ENCODE measurements at places on chromosomes 6 and 20. TPM values are rescaled to one million over a fixed set of nuclear protein-coding genes. Genes with fewer than 3 reads are reported as not detected.
A peak's percentile ranks its signal among the peaks of the same experiment; 100 is the strongest.

The CFAP61 gene
- polyA plus RNA-seq, result 3.5 TPM

The NOX3 gene
- polyA plus RNA-seq, result 2.0 TPM

The AURKA gene
- polyA plus RNA-seq, result 13.5 TPM

The MCHR2 gene
- polyA plus RNA-seq, result 0.03 TPM

The LHFPL5 gene
- polyA plus RNA-seq, result 0.15 TPM

The HLA-DRA gene
- 96.0 TPM for polyA plus RNA-seq

The MOCS1 gene
- 12.2 TPM for polyA plus RNA-seq

The NR2E1 gene
- not detected for polyA plus RNA-seq

The UBR2 gene
- polyA plus RNA-seq, result 29.2 TPM

The CST2 gene
- polyA plus RNA-seq, result not detected

The FAM209B gene
- 0.25 TPM for polyA plus RNA-seq

The ARHGAP40 gene
- 1.1 TPM for polyA plus RNA-seq

The C6orf15 gene
- not detected for polyA plus RNA-seq

The CD93 gene
- polyA plus RNA-seq, result 46.5 TPM

The SLC17A9 gene
- polyA plus RNA-seq, result 2.0 TPM

DNA sequence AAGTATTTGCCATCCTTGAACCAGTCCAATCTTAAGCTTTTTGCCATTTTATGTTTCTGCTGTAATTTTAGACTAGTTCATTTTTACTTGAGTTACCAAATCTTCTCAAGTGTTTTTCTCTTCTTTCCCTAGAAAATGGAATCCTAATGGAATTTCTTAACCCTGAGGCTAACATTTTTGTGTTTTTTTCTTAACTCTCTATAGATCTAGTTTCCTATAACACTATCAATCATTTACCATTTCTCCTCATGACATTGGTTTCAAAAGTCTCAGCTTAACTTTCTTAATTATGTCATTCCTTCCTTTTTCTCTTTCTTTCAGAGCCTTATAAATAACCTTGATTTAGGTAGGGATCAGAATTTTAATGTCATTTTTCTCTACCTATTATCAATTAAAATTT, 54.8 kb downstream of the SENP6 start:
- DNase-seq, result no peak

DNA sequence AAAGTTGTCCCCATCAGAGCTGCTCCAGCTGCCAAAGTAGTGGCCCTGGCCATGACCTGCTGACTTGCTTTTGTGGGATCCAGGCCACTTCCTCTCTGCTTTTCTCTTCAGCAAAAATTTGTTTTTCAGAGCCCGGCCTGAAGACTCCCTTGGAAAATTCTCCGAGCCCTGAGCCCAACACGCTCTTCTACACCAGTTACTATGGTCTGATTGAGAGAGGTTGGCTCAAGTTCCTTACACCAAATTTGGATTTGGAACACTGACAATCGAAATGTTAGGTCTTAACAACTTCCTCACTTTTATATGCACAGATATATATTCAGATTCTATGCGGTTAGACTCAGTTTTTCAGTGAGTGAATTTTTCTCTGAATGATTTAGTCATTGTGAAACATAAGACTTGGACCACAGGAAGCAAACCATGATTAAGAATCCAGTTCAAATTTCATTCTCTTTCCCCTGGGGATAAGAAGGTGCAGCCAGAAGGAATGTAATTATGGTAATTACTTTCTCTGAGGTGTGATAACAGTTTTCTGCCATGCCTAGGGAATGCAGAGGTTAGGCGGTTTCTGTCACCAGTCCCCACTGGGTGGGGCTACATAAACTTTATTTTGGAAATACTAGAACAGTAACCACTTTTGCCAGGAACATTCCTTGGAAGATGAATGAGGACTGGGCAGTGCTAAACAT, 365.2 kb downstream of the SYNE1 start:
- DNase-seq, result no peak

GRCh38 chr20:34567892-34568865, 9.7 kb downstream of the MAP1LC3A start:
- no peak for DNase-seq

GRCh38 chr6:89787660-89788328, 31.8 kb downstream of the MDN1 start:
- DNase-seq, result no peak

DNA sequence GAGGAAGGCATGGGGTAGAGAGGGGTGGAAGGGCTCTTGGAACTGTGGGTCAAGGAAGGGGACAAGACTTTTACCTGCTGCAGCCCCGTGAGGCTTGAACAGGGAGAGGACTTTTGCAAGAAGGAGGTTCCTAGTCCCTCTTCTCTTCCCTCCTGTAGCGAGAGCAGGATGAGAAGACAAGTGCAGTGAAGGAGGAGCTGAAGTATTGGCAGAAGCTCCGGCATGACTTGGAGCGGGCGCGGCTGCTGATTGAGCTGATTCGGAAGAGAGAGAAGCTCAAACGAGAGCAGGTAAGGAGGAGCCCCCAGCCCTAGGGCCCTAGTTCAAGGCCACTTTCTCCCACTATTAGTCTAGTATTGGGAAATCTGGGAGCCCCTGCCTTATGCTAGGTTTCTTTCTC, 10.6 kb downstream of the BRPF3 start:
- no peak for DNase-seq

- no peak for DNase-seq
Measured at GRCh38 chr6:52361945-52362442, at the start of gene PAQR8. PAQR8 (plus strand) TSS chr6:52362151; CDS start chr6:52403214, 41,063 bp downstream.

DNA sequence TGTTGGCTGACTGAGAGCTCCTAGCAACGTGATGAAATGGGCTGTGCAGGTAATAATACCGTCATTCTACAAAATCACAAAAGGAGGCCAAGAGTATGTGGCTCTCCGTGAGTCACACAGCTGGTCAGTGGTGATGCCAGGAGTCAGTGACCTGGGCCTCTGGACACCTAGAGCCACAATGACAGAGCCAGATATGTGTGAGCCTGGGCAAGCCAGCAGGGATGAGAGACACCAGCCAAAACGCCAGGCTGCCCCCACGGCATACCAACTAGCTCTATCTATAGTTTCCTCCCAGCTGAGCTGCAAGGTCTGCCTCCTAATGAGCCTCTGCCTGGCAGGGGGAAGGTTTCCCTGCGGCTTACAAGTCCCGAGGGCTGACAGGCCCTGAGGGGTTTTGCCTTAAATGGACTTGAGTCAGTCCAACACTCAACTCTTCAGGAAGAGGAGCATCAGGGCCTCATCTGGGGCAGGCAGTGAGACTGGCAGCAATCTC, 70.0 kb downstream of the CPNE5 start:
- DNase-seq, result no peak

GRCh38 chr20:1813674-1814635, 81.3 kb upstream of the SIRPA start:
- no peak for DNase-seq

DNA sequence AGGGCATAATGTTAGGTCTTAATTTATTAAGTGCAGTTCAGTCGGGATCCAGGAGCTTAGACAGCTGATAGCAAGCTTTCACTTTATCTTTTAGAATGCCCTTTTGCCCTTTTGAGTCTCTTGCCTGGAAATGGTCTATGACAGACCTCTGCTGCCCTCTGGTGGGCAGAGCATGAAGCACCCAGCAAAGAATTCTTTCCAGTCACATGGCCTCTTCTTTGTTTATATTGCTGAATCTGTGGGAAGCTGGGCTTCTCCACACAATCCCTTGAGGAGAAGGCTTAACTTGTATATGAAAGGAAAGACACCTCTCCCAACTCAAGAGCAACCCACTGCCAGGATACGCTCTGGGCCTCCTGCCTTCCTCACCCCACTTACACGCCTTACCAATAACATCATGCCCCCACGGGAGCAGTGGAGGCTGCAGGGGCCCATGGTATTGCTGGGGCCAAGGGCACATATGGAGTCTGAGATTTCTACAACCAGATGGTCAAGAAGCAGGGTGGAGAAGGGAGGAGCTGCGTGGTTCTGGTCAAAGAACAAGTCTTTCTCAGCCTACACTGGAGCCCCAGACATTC, 20.4 kb downstream of the WFDC3 start:
- DNase-seq, result peak; percentile 77

- peak; percentile 11 for DNase-seq
Measured at GRCh38 chr6:27892649-27893058, 19.5 kb downstream of the OR2B2 start.

DNA sequence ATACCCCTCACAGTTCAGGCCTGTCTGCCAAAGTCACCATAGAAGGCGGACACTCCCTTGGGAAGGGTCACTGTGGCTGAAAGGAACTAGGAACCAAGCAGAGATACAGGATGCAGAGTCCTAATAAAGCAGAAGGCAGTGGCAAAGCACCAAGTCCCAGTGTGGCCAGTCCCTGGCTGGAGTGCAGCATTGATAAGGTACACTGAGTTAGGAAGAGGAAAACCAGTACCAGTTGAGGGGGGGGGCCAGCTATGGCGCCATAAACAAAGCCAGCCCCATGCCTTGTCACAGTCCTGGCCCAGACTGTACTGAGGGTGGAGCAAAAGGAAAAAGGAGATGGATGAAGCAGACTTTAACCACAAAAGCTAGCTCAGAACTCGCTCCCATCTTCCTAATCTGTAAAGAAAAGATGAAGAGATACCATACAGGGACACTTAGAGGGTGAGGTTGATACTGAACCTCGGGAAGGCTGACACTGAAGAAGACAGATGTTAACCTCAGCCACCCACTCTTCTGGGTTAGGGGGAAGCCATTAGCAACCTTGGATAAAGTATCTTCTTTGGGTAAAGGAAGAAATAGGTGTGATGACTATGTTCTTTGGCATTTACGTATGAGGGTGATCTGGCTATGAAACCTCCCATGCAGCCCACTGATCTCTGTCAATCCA, 7.8 kb downstream of the ABHD12 start:
- no peak for DNase-seq

DNA sequence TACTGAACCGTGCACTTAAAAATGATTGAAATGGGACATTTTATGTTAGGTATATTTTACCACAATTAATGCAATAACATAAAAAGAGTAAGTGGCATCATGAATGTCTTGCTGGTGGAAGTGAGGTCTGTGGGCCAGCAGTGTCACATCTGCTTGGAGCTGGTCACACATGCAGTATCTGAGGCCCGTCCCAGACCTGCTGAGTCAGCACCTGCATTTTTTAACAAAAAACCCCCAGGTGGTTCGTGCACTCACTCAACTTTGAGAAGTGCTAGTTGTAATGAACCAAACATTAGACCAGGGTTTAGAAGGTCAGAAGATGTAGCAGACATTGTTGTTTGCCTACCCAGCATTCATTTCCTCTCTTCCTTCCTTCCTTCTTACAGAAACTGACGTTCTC, 21.0 kb downstream of the BANF2 start:
- DNase-seq, result no peak

GRCh38 chr20:38883081-38883980, 42.9 kb upstream of the FAM83D start:
- no peak for DNase-seq

DNA sequence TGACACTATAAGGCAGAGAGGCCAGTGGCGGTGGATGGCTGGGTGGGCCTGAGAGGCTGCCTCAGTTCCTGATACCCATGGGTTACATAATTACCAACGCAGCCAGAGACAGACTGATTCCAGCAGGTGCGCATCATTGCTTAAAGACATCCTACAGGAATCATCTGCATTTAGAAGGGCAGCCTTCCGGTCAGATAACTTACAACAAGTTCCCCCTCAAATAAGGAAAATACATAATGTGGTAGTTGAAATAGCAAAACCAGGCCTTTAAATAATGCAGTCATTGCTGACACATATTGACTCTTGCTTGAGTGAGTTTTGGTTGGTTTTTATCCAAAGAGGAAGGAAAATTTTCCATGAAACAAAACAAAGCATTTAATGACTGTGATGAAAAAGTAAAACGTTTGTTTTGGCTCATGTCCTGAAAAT, 81.9 kb downstream of the SIM1 start:
- DNase-seq, result no peak
